Femur (tissue), 1 donor: ENCODE measurements at places on chromosomes 4 and X.

- peak; percentile 65 for DNase-seq
Measured at GRCh38 chr4:186844059-186844681, 120.5 kb upstream of the FAT1 start.

- no peak for DNase-seq
Measured at GRCh38 chrX:68881911-68882310, 53.1 kb downstream of the EFNB1 start.

GRCh38 chrX:23548164-23548563, 119.1 kb upstream of the PRDX4 start:
- no peak for DNase-seq

- DNase-seq = no peak
Measured at GRCh38 chr4:121270389-121270788, 106.3 kb upstream of the TNIP3 start.

DNA sequence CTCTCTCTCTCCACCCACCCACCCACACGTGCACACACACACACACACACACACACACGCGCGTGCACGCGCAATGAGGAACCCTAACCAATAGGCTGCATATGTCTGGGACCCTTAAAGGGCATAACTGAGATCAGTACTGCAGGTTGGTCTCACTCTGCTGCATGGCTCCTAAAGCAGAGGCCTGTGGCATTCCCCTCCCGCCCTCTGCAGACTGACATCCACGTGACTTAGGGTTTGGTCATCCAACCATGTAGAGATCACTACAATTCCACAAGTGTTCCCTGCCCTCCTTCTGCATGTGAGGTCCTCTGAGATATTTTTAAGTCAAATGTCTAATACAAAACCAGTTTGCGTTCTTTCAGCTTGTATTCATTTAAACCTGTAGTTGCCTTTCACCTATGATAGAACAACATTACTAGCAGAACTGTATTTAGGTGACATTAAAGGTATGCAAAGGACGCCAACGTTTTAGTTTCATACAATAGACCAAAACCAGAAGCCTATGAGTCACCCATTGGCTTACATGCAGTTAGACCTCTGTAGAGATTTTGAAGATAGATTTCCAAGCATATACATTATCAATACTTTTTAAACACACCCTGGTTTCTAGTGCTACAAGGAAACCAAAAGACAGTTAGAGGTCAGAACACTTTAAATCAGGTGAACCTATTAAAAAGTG, 10.1 kb downstream of the XAGE5 start:
- no peak for DNase-seq

DNA sequence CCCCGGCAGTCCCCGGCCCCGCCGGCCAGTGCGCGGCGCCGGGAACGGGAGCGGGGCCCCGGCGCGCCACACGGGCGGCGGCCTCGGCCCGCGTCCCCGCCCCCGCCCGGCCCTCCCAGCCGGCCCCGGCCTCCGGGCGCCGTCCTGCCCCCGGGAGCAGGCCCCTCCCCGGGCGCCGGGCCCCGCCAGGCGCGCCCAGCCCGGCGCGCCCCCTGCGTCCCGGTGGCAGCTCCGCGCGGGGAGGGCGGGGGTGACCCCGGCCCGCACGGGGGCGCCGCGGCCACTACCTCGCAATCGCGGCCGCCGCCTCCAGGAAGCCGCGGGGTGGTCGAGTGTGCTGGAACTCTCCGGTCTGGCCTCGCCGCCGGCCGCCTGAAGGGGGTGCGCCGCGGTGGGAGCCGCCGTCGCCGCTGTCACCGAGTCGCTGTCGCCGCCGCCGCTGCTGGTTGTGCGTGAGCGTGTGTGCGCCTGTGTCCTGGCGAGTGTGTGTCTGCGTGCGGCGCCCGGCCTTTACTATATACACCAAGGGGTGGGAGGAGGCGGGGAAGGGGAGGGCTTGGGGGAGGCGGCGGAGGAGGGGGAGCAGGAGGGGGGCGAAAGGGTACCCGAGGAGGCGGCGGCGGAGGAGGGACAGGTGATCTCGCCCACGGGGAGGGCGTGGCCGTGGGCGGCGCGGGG, at the start of gene RAI2:
RAI2 (minus strand) TSS at position 488 of the 678 bp plus-strand sequence. CDS start 59,288 bp downstream, outside the sequence.
- peak; percentile 38 for DNase-seq

DNA sequence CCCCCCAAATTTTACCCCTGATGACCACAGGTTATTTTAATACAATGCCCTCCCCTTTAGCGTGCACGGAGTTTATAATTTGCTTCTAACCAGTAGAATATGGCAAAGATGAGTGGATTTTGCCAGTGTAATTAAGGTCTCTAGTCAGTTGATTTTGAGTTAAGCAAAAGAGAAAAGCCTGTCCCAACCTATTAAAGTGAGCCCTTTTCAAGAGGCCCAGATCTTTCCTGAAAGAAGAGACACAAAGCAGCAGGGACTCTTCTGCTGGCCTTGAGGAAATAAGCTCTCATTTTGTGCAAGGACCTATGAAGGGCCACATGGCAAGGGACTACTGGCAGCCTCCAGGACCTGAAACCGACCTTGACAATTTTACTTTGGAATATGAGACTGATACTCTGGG, 61.9 kb upstream of the GABRG1 start:
- DNase-seq = no peak
